Activated CD4-positive, alpha-beta T cell treated with anti-CD3 and anti-CD28 coated beads for 4 hours (primary cell): ENCODE measurements at places on chromosomes 6 and 20.

GRCh38 chr6:45786355-45786781, 229.3 kb downstream of the CLIC5 start:
- DNase-seq: no peak

- DNase-seq: no peak
Measured at GRCh38 chr20:57220337-57221145, 45.9 kb downstream of the BMP7 start.

- no peak for DNase-seq
Measured at GRCh38 chr6:155085582-155086257, 90.6 kb downstream of the TIAM2 start.

GRCh38 chr6:113102761-113103160, 754.4 kb upstream of the MARCKS start:
- no peak for DNase-seq

GRCh38 chr6:25194172-25194678, 84.9 kb upstream of the CARMIL1 start:
- no peak for DNase-seq

DNA sequence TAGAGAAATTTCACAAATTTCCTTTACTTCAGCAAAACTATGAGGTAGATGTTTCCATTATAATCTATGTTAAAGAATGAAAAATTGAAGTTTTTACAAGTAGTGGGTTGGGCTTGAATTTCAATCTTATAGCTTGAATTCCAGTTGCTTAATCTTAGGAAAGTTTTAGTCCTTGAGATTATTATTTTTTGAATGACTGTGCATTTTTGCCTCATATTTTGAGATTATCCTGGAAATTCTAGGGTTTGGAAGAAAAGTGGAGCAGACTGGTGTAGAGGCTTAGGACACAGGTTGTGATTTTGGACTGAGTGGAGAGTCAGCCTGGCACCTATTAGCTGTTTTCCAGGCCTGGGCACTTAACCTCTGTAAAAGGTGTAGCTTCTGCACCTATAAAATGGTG, 5.7 kb downstream of the MTCL3 start:
- DNase-seq: no peak

- DNase-seq: no peak
Measured at GRCh38 chr20:10307359-10307735, 88.7 kb downstream of the SNAP25 start.

- peak; percentile 98 for DNase-seq
Measured at GRCh38 chr6:31971993-31972708, at the start of gene DXO. Gene DXO, minus strand, starts transcription at chr6:31972138. Its CDS starts 463 bp downstream, at chr6:31971675.

DNA sequence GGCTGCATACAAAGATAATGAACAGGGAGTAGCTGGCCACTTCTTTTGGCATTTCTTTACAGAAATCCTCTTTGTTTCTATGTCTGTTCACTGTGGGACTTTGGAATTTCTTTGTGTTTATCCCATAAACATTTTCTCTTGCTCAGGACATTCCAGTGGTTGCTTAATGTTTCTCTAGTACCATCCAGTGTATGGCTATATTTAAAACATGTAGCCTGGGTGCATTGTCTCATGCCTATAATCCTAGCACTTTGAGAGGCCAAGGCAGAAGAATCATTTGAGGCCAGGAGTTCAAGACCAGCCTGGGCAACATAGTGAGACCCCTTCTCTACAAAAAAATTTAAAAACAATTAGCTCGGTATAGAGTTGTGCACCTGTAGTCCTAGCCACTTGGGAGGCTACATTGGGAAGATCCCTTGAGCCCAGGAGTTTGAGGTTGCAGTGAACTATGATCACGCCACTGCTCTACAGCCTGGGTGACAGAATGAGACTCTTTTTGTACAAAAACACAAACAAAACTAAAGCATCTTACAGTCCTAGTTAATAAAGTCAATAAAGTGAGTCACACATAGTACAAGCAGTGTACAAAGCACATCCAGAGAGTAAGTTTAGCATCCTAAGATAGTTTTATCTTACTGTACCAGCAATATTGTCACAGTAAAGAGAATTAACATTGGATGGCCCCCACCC, 63.3 kb downstream of the ZFAND3 start:
- DNase-seq: no peak

GRCh38 chr6:81987293-81987692, 234.8 kb upstream of the TENT5A start:
- no peak for DNase-seq
